ENCODE measurements at places on chromosomes 16 and 17. TPM values are rescaled to one million over a fixed set of nuclear protein-coding genes. Genes with fewer than 3 reads are reported as not detected.

DNA sequence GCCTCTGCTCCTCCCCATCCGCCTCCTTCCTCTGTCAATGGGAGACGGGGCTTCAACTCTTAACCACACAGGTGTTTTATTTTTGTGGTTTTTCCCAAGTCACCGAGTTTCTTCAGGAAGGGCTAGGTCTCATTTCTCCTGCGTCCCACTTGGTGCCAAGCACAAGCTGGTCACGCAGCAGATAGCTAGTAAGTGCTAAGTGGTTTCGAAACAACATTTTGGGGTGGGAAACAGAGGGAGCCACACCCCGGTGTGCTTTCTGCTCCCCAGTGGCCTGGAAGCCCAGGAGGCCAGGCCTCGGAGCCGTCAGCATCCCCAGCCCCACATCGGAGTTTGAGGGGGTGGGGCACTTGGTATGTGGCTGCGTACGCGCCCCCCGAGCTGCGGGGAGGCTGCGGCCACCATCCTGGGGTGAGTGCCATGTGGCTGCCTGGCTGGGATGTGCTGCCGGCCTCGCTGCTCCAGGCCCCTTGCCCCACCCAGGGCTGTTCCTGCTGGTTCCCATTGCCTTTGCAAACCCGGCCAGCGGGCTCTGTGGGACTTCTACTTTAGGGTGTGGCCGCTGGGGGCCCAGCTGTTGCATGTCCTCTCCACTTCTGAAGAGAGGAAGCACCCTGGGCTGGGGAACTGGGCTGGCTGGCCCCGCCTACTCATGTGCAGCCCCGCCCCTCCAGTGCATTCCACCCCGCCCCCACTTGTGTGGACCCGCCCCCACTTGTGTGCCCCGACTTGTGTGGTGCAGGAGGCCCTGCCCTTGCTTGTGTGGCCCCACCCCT, 55.6 kb downstream of the BAIAP2 start:
- peak; percentile 32 for DNase-seq

GRCh38 chr17:48192321-48192731, 84.8 kb downstream of the SNX11 start:
- DNase-seq: no peak

DNA sequence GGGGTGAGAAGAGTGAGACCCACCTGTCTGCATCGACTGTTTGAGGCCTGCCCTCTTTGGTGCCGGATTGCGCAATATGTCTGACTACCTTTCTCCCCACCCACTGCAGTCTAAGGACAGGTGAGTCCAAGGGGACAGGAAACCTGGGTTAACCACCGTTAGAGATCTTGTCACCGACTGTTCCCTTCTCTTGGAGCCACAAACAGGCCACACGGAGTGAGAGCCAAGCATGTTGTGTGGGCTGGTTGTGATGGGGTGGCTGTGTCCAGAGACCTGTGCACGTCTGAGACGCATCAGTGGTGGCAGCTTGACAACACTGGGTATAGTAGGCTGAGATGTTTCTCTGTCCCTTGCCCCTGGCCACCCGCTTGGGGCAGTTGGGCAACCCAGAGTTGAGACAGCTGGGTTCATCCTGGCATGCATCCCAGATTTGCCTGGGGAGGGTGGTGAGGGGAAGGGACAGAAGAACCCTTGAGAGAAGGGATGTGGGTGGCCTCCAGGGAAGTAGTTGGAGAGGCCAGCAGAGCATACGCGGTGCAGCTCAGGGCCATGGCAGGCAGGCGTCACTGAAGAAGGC, 21.4 kb downstream of the MPRIP start:
- no peak for DNase-seq

Gene AATK
- 0.18 TPM for total RNA-seq

Gene PHOSPHO1
- 0.09 TPM for total RNA-seq
